ENCODE measurements at places on chromosomes 2 and 18.

- DNase-seq, result no peak
Observed at GRCh38 chr18:74271635-74272034, 20.1 kb downstream of the CYB5A start.

GRCh38 chr2:178069551-178069950, 3.0 kb downstream of the PDE11A start:
- DNase-seq, result peak; percentile 14

- no peak for DNase-seq
Observed at GRCh38 chr2:69203166-69203985, 183.7 kb downstream of the GFPT1 start.

GRCh38 chr2:26850505-26850904, 2.6 kb downstream of the DPYSL5 start:
- no peak for DNase-seq

DNA sequence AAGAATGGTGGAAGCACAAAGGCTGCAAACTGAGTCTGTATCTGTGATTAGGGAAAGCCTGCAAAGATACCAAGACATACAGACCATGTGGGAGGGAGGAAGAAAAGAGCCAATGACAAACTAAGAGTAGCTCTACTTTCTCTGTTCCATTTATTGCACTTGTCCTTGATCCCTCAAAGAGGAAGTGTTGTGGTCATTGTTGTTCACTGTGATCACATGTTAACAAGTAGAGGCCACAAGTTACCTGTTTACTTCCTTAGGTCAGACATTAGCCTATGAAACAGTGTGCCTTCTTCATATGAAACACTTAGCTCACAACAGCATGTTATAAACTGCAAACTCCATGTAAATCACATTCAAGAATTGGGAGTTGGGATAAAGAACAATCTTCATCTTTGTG, 32.6 kb downstream of the MAP2 start:
- DNase-seq, result no peak

- peak; percentile 7 for DNase-seq
Observed at GRCh38 chr2:157901325-157901724, 25.2 kb upstream of the ACVR1 start.

DNA sequence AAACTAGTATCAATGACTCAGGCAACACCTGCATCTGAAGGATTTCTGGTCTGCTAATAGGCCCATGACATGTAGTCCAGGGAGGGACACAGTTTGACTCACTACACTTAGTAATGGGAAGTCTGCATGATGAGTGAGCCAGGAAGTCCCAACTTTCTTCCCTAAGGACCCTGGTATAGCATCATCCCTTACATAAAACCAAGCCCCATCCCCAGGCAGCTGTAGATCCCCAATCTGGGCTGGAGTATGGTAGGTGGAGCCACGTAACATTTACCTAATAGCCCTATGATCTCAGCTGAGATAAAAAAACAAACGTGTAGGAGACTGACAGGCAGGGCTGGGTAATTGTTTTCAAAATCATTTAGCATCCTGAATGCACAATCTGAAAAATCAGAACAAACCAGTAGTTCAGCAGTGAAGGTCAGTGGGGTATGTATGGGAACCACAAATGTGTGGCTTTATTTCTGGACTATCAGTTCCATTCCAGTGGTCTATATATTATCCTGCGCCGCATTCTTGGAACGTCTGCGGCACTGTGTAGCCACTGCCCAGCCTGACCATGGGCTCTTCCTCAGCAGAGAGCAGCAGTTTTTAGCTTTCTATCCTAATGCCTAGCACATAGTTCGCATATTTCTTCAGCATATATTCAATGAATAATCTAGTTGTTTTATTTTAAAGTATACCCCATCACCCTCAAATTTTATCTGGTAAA, 33.5 kb downstream of the EPB41L3 start:
- no peak for DNase-seq

- no peak for DNase-seq
Observed at GRCh38 chr2:155770516-155770915, 562.0 kb downstream of the NR4A2 start.

DNA sequence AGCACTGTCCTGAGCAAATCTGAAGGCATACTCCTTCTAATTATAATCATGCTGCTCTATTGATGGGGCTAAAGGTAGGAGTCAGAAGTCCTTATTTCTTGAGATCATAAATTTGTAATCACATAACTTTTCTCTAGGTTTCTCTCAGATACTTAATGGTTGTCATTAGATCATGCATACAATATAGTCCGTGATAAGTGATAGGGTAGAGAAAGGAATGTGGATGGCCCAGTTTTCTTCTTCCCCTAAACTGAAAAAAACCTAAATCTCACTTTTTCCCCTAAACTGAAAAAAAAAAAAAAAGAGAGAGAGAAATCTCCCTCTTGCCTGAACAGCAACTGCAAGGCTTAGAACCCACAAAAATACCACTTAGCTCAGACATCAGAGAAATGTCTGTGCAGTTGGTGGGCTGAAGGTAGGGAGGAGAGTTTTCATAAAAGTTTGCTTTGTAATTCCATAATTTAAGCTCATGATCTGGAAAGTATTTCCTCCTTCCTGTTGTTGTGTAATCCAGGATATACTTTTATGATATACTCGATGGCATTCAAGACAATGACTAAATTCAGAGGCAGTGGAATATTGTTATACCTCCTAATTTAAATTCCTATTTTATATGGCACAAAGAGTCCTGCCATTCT, 79.3 kb upstream of the ITPRID2 start:
- no peak for DNase-seq

DNA sequence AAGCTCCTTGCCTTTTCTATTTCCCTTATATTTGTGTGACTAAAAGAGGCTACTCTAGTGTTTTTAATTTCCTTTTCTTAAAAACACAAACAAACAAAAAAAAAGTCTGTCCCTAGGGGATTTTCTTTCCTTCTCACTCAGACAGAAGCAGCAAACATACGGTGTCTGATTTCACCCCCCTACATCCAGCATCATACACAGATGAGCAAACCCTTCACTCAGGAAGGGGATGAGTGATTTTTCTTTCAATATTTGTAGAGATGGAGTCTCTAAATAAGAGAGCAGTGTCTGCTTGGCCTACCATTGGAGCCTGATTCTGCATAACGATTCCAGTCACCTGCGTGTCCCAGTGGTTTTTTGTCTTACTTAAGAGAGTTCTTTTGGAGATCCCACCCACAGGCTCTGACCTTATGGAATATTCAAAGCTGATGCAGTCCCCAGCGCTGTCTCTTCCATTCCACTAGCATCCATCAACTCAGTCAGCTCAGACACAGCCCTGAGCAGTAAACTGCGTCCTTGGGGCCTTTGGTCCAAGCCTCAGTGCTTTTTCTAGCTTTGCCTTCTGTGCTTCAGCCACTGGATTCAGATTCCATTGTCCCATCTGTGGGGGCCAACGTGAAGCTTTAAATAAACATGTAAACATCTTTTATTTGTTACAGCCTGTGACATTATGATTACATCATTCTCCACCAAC, 52.6 kb upstream of the TPO start:
- no peak for DNase-seq

DNA sequence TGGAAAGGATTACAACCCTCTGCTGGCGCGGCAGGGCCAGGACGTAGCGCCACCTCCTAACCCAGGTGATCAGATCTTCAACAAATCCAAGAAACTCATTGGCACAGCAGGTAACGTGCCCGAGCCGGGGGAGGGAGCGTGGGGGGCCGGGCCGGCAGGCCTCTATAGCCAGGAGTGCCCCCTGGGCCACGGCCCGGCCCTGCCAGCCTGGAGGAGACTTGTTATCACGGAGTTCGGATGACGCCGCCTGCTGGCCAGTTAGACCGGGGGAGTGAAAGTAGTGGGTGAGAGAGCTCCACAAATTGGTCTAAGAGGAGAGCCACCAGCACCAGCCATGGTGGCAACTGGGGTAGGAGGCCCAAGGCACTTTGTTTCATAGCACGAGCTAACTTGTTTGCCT, 8.6 kb upstream of the TMEM214 start:
- peak; percentile 40 for DNase-seq

DNA sequence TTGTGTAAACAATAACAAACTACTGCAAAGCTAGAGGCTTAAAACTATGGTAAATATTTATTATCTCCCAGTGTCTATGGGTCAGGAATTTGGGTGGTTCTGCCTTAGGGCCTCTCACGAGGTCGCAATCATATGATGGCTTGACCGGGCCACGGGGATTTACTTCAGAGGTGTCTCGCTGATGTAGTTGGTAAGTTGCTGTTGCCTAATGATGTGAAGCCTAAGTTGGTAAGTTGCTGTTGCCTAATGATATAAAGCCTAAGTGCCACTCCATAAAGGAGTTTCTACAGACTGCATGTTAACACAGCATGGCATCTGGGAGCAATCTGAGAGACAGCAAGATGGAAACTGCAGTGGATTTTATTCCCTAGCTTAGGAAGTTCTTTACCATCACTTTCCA, 35.8 kb downstream of the FMNL2 start:
- DNase-seq, result no peak

- no peak for DNase-seq
Observed at GRCh38 chr2:241161646-241162281, 11.5 kb downstream of the PPP1R7 start.

- DNase-seq, result no peak
Observed at GRCh38 chr2:127226132-127226519, 6.0 kb upstream of the CYP27C1 start.

GRCh38 chr2:46096260-46096659, 200.9 kb upstream of the EPAS1 start:
- no peak for DNase-seq

DNA sequence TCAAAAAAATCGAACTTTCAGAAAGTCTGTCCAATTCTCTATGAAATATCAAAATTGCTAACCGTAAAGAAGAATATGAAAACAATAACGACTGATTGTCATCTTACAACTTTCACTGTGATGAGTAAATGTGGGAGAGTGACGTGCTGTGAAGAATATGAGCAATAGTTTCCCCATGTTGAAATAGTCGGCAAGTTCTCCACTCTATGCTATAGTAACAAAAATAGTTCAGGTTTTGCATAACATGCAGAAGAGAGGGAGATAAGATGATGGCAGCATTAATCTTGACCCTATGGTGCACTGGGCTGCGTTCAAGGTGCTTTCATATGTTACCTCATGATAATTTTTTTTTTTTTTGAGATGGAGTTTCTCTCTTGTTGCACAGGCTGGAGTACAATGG, 196.8 kb upstream of the CYRIA start:
- DNase-seq, result no peak

DNA sequence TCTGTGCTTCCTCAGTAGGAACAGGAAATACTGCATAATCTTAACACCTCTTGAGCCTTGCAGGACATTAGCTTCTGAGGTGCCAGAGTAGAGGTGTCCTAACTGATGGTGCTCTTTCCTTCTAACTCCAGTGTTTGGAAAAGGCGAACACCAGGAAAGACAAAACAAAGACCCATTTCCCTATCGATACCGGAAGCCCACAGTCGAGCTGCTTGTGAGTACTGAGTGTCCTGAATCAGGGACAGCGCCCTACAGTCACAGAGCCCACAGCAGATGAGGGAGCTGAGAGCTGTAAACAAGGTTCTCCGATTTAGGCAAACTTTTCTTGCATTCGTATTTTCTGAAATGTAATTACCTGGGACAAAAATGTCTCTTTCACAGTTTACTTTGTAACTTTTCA, 50.7 kb downstream of the SLC14A2 start:
- no peak for DNase-seq

GRCh38 chr2:229852565-229852964, 69.2 kb downstream of the TRIP12 start:
- peak; percentile 66 for DNase-seq

GRCh38 chr18:13316063-13316462, 97.5 kb downstream of the LDLRAD4 start:
- DNase-seq, result peak; percentile 30

DNA sequence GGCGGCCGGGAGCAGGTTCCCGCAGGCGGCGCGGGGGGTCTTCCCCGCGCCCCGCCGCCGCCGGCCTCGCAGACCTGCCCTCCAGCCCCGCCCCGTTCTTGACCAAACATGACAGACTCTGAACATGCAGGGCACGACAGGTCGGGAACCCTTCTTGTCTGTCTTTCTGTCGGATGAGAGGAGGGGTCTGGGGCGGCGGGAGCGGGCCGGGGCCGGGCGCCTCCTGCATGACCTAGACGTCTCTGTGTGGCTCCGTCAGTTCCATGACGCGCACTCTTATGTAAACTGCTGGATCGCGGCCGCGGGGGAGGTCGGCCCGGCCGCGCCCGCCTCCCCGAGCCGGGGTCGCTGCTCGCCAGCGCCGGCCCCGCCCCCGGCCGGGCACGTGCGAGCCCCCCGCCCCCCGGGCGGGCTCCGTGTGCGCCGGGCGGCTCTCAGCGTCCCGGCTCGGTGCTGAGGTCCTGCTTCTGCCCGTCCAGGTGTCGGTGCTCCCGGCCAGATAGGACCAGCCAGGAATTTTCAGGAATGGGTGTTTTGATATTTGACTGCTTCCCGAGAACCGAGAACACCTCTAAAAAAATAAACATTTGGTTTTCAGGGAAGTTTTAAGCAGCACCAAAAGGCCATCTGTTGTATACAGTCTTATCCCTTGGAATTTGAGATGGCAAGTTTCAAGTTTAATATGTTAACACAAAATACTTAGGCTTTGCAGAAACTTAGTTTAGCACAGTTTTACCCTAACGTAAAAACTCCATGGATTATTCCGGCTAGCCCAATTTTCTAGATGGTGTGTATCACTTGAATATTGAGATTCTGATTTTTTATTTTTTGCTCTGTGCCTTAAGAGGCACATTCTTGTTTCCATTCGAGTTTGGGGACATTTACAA, 733 bp downstream of the ZC3H6 start:
- peak; percentile 90 for DNase-seq

DNA sequence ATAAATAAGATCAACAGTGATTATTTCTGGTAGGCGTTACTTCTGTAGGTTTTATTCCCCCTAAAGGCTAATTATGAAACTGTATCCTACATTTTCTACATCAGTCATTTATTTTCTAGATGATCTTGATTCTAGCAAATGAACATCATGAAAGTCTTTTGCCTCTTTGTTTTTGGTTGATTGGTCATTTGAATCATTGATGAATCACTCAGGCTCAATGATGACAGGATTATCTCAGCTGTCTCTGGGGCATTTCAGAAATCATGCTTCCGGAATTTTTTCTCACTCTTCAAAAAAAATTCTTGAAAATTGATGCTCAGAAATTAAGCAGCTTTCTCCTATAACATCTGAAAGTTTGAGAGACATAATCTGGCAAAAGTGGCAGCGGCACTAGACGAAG, 298.9 kb upstream of the TCF4 start:
- no peak for DNase-seq

DNA sequence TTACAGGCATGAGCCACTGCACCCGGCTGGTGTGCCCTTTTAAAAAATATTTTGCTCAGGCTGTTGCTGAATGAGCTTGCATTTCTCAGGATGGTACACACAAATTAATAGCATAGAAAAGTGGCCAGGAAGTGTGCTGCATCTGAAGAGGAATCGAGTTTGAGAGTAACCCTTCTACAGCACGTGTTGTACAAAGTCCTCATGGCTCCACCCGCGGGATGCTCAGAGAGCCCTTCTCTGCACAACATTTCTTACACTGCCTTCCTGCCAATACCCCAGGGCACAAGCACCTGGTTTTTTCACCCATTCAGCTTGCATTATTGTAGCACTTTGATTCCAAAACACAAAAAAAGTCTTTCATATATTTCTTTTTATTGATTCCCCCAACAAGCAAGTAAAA, 90.1 kb upstream of the NEDD4L start:
- no peak for DNase-seq

GRCh38 chr2:58862244-58862643, 621.1 kb upstream of the FANCL start:
- DNase-seq, result no peak

- DNase-seq, result no peak
Observed at GRCh38 chr2:105691947-105692390, 52.7 kb upstream of the NCK2 start.

All from erythroblast (primary cell).